ENCODE measurements at places on chromosomes 7 and 10.

- DNase-seq, result no peak
Measured at GRCh38 chr10:33136781-33137180, 178.8 kb upstream of the ITGB1 start.

DNA sequence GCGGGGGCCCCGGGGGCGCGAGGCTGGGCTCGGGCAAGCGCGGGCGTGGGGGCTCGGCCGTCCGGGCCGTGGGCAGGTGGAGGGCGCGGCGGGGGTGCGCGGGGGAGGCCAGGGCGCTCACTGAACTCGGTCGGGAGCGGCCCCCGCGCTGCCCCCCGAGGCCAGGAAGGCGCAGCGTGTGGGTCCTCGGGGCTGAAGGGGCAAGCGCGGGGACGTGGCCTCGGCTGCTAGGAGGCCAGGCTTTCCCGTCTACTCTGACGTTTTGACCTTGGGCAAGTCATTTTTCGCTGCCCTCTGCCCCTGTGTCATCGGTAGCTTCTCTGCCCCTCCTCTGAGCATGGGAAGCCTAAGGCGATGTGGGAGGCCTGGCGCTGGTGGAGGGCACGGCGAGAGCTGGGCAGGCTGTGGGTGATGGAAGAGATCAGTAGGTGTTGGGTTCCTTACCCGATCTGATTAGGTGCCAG lies 441 bp downstream of the FBH1 start:
- DNase-seq, result no peak

DNA sequence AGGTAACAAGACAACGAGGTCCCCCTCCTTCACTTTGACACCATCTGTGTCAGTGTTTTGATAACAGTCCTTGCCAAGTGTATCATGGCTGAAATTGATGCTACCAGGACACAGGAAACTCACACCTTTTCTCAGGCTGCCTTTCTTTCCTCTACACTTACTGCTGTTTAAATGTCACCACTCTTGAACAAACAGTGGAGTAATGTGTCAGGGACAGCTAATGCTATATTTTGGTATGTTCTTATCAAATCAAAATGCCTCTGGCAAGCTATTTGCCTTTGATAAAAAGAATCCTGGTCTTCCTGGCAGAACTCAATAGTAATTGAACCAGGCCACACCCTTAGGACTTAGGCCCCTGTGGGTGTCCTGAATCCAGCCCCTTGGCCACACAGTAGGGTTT lies 692.9 kb downstream of the LRMDA start:
- no peak for DNase-seq

DNA sequence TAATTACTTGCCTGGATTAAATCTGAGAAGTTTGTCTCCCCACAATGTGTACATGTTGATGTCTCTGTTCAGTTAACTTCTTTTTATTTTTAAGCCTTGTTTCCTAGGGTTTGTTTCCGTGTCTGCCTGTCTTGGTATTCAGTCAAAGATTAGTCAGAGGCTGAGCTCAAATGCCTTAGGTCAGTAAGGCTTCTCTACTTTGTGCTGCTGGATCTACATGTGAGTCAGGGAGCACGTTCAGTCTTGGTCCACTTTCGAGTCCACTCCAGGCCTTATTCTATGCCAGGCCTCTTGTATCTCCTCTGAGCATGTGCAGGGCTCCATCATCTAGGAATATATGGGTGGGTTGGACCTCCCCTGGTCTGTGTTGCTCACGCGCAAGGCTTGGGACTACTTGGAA lies 93.3 kb upstream of the FZD8 start:
- DNase-seq, result no peak

GRCh38 chr10:11175823-11176243 lies 158.2 kb downstream of the CELF2 start:
- no peak for DNase-seq

DNA sequence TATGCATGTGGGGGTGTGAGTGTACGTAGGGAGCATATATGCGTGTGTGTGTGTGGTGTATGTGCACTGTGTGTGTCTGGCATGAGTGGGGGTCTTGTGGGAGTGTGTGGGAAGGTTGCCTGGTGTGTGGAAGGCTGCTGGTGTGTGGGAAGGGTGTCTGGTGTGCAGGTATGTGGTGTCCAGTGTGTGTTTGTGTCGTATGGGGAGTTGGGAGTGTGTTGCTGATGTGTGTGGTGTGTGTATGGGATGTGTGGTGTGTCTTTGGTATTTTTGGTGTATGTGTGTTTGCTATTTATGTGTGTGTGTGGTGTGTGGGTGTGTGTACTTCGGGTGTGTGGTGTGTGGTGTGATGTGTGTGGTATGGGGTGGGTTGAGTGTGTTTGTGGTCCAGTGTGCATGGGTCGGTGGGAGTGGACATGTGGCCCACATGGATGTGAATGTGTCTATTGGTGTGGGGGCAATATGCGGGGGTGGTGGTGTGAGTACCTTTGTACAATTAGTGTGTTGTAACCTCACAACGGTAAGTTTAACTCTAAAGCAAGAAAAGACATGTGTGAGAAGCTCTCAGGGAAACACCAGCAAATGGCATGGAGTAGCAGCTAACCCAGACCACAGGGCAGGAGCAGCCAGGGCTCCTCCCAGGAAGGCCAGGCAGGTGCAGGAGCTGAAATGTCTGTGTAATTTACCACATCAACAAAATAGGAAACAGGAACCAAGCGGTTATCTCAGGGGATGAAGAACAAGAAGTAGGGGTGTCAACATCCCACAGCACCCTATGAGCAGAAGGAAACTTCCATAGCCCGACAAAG lies 11.9 kb downstream of the ANTXRL start:
- no peak for DNase-seq

DNA sequence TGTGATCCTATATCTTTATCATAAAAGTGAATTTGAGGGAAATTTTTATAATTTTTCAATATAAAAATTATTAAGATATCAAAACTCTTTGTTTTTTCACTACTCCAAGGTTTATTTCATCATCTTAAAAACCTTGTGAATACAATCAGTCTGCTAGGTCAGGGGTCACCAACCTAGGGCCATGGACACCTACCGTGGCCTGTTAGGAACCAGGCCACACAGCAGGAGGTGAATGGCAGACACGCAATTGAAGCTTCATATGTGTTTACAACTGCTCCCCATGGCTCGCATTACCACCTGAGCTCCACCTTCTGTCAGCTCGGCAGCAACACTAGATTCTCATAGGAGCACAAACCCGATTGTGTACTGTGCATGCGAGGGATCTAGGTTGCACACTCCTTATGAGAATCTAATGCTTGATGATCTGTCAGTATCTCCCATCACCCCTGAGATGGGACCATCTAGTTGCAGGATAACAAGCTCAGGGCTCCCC lies 271.2 kb upstream of the C7orf33 start:
- DNase-seq, result no peak

DNA sequence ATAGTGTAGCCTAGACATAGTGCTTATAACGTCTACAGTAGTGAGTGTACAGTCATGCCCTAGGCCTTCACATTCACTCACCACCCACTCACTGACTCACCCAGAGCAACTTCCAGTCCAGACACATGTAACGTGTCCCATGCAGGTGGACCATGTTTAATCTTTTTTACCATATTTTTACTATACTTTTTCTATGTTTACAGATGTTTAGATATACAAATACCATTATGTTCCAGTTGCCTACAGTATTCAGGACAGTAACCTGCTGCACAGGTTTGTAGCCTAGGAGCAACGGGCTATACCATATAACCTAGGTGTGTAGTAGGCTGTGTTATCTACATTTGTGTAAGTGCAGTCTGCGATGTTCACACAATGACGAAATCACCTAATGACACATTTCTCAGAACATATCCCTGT lies 11.0 kb downstream of the MPP7 start:
- DNase-seq, result no peak

GRCh38 chr10:33529234-33529633 lies 194.8 kb upstream of the NRP1 start:
- DNase-seq, result no peak

GRCh38 chr10:123774132-123774742 lies 108.1 kb downstream of the GPR26 start:
- DNase-seq, result no peak

- no peak for DNase-seq
Measured at GRCh38 chr10:127890832-127891334, 1.9 kb downstream of the CLRN3 start.

DNA sequence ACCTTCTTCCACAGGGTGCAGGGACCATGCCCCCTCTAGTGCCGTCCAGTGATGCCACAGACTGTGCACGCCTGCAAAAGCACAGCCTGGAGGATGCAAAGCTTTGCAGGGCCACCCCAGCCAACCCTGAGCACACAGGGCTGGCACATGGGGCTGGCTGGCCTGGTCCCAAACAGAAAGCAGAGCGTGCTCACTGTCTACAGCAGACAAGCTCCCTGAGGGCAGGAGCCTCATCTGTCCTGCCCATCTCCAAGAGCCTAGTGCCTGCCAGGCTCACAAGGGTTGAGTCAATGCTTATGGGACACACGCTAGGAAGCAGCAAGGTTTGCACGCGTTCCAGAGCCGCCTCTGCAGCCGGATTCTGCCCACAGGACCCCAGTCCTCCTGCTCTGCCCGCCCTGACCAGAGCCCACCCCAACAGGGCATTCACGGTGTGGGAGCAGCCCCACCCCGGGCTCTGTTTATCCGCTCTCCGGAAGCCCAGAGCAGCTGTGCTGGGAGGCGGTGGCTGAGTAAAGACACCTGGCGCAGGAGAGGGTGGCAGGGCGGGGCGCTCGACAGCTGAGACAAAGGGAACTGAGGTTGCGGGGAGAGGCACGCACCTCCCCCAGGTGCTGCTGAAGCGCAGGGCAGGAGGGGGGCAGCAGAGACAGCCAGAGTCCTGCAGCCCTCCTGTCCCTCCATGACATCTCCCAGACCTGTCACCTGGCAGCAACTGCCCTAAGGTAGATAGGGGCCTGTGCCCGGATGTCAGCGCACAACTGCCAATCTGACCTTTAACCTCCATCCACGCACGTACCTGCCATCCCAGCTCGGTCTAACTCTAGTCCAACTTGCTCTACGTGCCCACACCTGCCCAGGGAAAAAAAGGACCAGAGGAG lies 4.3 kb downstream of the KCNH2 start:
- DNase-seq, result peak; percentile 61

DNA sequence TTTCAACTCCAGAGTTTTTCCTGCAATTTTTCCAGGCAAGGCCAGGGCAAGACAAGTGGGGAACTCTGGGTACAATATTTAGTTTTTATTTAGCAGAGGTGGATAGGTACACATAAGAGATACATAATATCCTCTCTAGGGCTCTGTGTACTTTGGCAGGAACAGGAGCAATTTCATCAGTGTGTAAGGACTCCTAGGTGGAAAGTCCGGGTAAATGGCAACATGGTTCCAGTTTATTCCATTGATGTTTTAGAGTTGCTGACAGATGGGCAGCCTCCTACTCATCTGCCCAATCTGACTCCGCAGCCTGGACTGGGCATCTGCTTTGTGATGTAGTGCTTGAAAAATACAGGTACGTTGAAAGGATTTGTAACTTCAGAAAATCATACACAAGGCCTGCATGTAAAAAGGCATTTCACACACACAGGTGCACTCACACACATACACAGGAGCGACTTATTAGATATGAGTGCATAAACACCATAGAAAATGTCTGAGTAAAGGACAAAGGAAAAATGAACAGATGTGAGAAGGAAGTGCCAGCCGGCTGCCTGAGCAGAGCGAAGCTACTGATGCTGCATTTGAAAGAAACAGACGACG lies 5.7 kb downstream of the PON1 start:
- DNase-seq, result peak; percentile 47

- no peak for DNase-seq
Measured at GRCh38 chr7:150971242-150972022, 6.7 kb downstream of the KCNH2 start.

DNA sequence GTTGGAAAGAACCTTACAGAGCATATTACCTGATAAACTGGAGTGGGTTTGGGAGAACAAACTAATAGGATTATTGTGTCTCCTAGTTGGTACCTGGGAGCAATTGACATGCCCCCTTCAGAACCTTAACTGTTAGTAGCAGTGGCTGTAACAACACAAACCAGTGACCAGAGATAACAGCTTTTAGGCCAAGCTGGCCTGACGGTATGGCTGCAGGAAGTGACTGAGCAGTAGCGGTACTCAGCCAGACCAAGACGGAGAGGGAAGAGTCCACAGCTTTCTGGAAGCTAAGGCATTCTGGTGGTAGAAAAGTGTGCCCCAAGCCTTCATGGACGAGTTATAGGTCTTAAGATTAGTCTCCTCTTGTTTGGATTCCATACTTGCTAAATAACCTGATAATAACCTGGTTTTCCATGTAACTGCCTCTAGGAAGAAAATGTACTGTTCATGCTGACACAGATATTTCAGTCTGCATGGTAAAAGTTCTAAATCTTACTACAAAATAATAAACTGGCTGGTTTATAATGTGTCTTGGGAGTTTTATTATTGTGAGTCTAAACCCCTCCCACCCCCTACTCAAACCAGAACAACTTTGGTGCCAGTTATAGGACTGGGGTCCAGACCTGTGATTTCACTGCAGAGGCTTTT lies 11.3 kb downstream of the NOLC1 start:
- DNase-seq, result no peak

GRCh38 chr10:103854686-103855391 lies 537 bp downstream of the SH3PXD2A start:
- DNase-seq, result no peak

DNA sequence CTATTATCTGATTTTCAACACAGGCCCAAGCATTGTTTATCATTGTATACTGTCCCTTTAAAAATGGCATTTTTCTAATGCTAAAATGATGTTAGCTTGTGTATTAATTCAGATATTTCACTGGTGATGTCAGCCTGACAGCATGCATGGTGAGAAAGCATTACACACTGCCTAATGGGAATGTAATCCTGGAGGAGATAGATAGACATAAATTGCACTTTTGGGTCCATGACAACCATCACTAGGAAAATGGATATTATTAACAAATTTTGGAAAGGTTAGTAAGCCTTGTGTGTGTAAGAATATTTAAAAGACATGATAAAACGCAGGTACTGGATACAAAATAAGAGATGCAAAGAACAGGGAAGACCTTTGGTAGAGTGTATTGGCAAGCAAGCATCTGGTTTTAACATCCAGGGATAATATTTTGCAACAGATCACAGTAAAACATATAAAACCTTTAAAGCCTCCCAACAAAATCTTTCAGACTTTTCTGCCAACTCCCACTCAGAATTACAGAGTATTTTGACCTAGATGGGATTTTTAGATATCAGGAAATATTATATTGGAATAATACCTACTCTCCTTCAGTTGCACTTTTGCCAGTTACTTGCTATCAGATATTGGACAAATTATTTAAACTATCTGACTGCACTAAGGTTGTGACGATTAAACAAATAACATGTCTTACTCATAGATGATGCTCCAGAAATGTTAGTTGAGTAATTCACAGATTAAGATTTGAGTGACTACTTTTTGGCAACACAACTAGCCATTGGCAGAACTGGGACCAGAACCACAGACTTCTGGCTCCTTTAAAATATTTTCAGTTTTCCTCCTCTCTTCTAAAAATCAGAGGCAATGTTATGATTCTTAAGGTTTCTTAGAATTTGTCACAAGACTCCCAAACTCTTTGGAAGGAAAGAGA lies 291.6 kb upstream of the SEMA3C start:
- no peak for DNase-seq

- DNase-seq, result no peak
Measured at GRCh38 chr10:122078965-122079795, 90.2 kb downstream of the TACC2 start.

- no peak for DNase-seq
Measured at GRCh38 chr10:4333459-4333894, 492.5 kb upstream of the AKR1E2 start.
